Immature natural killer cell (primary cell): ENCODE measurements at places on chromosomes 11 and 22.

- no peak for DNase-seq
Observed at GRCh38 chr11:109964487-109964886, 128.7 kb upstream of the ZC3H12C start.

DNA sequence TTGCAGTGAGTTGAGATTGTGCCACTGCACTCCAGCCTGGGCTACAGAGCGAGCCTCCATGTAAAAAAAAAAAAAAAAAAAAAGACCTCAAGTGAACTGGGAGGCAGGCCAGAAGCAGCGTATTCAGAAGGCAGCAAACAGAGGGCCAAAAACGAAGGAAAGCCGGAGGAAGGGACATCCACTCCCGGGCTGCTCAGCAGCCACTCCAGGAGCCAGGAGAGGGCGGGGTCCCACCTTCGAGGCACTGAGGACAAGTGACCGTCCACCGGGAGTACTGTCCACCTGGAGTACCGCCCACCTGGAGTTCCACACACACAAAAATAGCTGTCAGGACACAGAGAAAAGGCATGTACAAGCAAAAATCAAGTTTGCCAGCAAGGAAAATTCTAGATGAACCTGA, 5.5 kb downstream of the TOLLIP start:
- DNase-seq, result no peak

DNA sequence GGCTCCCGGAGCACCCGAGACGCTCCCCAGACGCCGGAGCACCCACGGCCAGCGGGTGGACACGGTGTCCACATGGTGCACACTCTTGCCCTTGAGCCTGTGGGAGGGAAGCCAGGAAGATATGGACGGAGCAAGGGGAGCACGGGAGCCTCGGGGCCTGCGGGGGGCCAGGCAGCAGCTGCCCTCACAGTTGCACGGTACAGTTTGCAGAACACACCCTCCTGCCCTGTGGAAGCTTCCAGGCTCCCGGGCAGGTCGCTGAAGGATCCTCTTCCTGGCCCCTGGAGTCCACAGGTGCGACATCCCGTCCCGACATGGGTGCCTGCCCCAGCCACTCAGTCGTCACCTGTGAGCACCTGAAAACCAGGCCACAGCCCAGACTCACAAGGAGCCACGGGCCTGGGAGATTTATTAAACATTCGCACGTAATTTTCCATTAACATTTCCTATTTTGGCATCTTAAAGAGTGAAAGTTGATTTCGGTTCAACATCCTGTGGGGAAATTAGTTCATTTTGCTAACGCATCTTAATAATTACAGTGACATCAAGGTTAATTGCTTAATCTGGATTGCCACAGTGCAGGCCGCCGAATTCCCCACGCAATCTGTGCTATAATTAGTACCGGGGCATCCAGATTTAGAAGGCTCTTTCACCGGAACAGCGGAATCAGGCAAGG, 253.3 kb downstream of the BRD1 start:
- no peak for DNase-seq

DNA sequence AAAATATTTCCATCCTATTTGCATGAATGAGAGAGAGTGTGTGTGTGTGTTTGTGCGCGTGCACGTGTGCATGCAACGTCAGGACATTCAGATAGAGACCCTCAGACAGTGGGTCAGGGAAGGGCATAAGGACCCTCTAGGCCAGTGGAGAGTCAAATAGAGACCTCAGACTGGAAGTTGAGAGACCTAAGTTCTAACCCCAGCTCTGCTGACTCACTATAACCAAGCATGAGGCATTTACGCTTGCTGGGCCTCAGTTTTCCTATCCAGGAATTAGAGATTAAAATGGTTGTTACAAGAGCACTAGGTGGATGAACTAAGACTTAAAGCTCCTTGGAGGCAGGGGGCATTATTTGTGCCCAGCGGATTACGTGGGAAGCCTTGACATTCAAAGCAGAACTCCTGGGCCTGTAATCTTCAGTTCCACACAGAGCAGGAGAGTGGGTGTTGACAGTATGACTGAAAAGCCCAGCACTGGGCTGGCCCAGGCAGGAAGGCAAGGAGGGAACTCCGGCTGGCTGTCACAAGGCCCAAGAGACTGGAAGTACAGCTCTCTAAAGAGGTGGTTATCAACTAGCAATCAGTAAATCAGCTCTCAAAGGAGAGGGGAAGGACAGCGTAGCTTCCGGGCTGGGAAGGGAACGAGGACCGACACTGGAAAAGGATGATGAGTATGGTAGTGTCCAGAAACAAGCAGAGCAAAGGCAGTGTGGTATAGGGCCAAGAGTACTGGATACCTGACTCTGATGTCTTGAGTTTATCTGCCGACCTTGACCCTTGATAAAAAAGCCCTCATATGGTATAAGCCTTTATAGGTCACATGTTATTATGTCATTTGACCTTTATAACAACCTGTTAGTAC, 9.2 kb downstream of the RHOG start:
- no peak for DNase-seq

GRCh38 chr11:119318240-119319135, 1.6 kb upstream of the MCAM start:
- DNase-seq, result no peak

DNA sequence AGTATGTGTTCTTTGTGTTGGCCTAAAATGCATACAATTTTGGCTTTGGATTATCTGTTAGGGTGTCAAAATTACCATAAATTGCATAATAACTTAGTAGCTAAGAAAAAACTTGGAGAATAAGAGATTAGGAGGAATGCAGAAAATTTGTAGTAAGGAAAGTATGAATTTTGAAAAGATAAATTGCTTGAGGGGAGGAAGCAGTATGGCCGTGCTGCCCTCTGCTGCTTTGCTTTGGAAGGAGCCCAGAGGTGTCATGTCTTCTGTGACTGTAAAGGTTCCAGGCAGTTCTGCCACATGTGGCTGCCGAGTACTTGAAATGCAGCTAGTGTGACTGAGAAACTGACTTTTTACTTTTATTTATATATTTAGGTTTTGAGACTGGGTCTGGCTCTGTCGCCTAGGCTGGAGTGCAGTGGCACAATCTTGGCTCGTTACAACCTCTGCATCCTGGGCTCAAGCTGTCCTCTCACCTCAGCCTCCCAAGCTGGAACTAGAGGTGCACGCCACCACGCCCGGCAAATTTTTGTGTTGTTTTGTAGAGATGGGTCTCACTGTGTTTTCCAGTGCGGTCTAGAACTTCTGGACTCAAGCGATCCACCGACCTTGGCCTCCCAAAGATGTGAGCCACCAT, 1.8 kb downstream of the ADSL start:
- DNase-seq, result peak; percentile 56

GRCh38 chr11:74819400-74819799, 70.8 kb downstream of the RNF169 start:
- DNase-seq, result no peak

DNA sequence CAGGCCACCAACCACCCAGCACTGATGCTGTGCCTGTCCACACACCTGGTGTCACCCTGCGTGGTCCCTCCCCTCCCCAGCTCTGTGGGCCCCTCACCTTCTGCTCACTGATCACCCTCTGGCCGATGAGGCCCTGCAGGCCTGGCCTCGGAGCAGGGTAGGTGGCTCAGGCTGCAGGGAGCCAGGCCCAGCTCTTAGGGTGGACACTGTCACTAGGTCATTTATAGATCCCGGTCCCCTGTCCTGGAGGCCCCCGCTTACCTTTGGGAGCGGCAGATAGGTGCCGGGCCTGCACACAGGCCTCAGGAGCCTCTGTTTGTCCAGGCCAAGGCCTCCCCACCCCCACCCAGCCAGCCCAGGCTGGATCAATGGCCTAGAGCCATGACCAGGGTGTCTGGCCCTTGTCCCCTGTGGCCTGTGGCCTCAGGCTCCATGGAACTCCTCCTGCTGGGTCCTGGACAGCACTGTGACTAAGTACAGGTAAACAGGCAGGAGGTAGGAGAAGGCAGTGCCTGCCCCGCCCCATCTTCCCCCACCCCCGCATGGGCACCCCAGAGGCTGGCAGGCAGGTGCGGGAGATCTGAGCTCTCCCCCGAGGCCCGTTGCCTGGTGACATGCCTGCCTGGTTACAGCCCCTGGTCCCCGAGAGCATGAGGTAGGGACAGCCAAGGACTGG, at the start of gene TMPRSS6:
Gene TMPRSS6, minus strand, starts transcription at position 472 of the 676 bp plus-strand sequence. CDS start 6,296 bp downstream, outside the sequence.
- DNase-seq, result no peak

GRCh38 chr11:130209128-130209932, 49.7 kb downstream of the ST14 start:
- no peak for DNase-seq

DNA sequence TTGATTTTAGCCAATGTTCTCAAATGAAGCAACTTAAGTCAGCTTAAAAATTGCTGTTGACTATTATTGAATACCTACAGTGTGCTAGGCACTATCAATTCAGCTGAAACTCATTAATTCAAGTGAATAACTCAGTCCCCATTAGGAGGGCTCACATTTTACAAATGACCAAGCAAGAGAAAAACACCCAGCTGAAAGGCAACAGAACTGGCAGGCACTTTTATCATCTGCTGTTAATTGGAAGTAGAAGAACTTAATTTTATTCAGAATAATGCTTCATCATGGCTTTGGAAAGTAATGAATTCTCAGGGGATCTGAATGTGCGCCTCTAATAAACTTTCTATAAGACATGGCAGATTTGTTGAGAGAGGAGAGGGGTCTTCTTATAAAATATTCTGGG, 1066.9 kb downstream of the DLG2 start:
- no peak for DNase-seq

GRCh38 chr11:99742501-99742900, 721.8 kb downstream of the CNTN5 start:
- no peak for DNase-seq

DNA sequence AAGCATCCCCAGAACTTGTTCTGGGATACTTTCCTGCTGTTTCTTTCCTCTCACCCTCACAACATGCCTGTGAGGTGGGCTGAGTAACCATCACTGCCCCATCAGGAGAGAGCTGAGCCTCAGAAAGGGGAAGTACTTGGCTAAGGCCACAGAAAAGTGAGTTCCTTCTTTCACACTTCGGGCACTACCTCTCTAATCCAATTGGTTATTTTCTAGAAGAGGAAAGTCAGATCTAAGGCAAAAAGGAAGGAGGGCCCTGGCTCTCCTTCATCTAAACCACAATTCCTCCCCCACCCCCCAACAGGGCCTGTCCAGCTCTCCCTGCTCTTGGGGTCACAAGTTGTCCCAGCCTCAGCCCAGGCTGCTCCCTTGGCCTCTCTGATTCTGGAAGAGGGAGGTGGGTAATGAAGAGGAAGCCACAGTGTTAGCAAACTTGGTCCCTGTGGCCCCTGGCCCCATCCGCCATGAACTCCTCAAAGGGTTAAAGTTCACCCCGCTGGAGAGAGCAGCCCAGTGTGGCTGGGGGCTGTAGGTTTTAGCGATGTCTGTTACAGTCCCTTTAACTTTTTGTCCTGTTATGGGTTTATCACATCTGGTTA, 34.0 kb downstream of the SLC22A12 start:
- DNase-seq, result no peak

DNA sequence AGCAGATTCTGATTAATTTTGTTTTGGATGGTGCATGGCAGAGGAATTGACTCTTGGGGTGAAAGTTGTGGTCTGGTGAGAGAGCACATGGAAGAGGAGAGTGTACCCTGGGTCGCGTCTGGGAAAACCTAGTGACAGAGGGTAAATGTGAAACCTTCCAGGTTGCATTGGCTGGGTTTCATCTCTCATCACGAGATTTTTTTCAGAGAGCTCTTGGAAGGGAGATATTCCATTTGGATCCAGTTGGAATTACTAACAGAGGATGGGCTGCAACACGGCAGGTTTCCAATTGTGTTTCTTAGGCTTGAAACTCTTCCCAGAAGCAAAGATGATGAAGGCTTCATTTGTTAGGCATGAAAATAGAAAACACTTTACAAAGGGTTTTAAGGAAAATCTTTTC, 109.7 kb upstream of the MTMR2 start:
- DNase-seq, result no peak

DNA sequence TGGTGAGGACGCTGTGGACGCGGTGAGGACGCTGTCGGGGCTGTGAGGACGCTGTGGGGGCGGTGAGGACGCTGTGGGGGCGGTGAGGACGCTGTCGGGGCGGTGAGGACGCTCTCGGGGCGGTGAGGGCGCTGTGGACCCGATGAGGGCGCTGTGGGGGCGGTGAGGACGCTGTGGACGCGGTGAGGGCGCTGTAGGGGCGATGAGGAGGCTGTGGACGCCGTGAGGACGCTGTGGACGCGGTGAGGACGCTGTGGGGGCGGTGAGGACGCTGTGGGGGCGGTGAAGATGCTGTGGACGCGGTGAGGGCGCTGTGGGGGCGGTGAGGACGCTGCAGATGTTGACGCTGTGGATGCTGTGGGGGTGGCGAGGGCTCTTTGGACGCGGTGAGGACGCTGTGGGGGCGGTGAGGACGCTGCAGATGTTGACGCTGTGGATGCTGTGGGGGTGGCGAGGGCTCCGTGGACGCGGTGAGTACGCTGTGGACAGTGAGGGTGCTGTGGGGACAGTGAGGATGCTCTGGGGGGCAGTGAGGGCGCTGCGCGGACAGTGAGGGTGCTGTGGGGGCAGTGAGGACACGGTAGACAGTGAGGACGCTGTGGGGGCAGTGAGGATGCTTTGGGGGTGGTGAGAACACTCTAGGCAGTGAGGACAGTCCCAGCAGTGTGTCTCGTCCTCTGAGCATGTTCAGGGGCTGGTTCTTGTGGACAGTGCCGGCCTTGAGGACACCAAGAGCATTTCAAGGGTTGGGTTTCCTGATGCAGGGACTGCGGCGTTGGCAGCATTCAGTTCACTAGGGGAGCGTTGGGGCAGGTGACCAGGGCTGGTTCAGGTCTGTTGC, 4.2 kb downstream of the GP1BB start:
- DNase-seq, result no peak

DNA sequence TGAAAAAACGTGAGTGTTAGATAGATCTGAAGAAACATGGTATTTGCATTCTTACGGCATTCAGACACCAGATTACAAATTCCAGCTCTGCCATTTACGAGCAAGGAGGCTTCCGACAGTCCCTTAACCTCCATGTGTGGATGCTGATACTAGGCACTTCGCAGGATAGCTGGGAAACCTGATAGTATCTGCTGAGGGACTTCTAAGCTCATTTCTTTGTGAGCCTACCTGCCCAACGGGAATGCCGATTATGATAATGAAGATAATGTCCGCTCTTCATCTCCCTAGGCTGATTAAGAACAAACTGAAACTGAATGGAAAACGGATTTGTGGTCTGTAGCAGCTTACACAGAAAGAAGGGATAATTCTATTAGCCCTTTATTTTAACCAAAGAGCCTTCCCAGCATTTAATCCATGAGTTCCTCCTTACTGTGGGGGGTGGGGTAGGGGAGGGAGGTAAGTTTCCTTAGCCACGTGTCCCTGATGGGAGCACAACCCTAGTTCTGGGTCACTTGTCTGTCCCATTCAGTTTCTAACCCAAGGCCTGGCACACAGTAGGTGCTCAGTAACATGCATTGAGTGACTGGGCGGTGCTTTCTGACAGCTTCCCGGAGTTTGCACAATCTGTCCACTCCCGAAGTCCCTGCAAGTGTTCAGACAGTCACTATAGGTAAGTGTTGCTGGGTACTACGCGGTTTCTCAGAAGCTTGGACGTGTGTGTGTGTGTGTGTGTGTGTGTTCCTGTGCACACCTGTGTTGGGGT, 39.2 kb downstream of the CD6 start:
- no peak for DNase-seq

DNA sequence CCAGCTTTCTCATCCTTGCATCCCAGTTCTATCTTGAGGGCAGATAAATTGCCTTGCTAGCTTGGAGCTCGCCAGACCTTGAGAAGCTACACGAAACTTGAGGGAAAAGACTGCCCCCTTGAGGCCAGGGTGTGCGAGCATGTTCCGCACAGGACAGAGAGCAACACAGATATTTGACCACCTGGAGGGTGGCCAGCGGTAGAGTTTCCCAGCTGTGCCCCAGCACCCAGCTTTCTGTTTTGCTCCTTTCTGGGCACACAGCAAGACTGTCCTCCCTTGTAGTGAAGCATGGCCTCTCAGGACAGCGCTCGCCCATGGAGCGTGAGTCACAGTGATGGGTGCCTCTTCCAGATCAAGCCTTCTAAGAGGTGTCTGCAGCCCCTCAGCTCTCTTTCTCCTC, 23.5 kb downstream of the SPATA19 start:
- DNase-seq, result no peak
